ENCODE measurements at places on chromosomes 13 and 19. TPM values are rescaled to one million over a fixed set of nuclear protein-coding genes. Genes with fewer than 3 reads are reported as not detected.

DNA sequence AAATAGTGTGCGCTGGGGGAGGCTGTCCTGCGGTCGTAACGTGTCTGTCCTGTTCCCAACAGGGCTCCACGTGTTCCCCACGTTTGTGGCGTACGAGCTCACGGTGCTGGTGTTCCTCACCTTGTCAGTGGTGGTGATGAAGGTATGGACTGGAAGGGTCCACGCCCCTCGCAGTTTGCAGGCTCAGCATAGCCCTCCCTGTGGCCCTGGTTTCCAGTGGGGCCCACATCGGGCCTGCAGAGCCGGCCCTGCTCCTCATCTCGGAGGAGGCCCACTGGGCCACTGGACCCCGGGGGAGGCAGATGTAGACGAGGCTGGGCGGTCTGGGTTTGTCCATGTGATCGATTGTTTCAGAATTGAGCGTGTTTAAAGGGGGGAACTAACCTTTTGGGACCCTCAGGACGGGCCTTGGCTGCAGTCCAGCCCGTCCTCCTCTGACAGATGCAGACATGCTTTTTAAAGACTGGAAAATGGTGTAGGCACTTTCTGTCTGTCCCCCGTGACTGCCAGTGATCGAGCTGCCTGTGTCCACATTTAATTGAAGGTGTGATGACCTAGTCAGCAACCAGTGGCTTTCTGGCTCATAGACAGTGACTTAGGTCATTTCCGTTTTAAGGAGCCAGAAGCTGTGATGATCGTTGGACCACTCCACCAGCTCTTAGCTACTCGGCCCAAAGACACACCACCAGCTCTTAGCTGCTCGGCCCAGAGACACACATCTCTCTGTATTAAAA, 37.1 kb upstream of the TFDP1 start:
- no peaks in the 10 kb centered on the region for H3K36me3 ChIP-seq
- H3K27me3 ChIP-seq = no peaks in the 10 kb centered on the region
- H3K27ac ChIP-seq = peak overlapping the region; percentile 61
- H3K4me1 ChIP-seq = peaks cover 9% of the 10 kb centered on the region
- no peak for DNase-seq
- no peak overlapping the region for H3K4me3 ChIP-seq

DNA sequence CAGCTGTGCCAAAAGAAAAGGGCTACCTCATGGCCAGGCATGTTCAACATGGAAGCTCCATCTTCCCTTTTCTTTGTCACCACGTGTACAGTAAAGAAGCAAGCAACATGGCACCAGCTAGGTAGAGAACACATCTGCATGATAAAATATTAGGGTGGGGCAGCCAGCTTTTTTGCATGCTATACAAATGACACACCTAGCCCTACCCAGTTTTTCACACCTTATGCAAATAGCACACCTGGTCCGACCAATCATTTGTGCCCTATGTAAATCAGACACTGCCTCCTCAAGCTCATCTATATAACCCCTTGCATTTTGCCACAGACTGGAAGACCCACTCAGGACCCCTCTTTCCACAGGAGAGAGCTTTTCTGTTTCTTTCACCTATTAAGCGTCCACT, 85.5 kb downstream of the STOML3 start:
- no peaks in the 10 kb centered on the region for H3K4me1 ChIP-seq
- H3K27ac ChIP-seq = no peak overlapping the region
- DNase-seq = no peak
- no peak overlapping the region for H3K4me3 ChIP-seq
- H3K27me3 ChIP-seq = no peaks in the 10 kb centered on the region

UBE2M gene
- total RNA-seq = 28.5 TPM

DNA sequence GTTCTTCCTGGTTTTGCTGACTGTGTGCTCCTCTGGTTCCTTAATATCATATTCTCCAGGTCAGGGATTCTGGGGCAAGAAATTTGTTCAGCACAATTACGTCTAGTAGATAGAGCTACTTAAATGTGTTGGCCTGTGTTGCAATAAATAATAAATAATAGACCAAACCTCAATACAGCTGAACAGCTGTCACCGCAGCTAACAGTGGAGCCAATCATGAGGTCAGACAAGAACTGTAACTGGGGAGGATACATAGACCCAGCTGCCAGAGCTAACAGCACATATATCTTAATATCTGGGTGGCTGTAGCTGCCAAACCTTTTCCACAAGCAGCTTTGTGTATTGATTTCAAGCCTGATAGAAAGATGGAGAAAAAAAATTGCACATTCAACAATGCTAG, 1596.3 kb upstream of the PCDH20 start:
- H3K36me3 ChIP-seq = no peaks in the 10 kb centered on the region
- H3K27ac ChIP-seq = no peak overlapping the region
- no peak overlapping the region for H3K4me3 ChIP-seq
- DNase-seq = no peak

GRCh38 chr19:632579-633067, 714 bp downstream of the POLRMT start:
- DNase-seq = peak; percentile 20
- peaks cover 3% of the 10 kb centered on the region for H3K36me3 ChIP-seq
- peaks cover 21% of the 10 kb centered on the region for H3K4me1 ChIP-seq
- peak overlapping the region; percentile 22 for H3K4me3 ChIP-seq
- no peak overlapping the region for H3K27ac ChIP-seq

CD70 gene
- total RNA-seq = 0.73 TPM

CGB1 gene
- total RNA-seq = not detected

DNA sequence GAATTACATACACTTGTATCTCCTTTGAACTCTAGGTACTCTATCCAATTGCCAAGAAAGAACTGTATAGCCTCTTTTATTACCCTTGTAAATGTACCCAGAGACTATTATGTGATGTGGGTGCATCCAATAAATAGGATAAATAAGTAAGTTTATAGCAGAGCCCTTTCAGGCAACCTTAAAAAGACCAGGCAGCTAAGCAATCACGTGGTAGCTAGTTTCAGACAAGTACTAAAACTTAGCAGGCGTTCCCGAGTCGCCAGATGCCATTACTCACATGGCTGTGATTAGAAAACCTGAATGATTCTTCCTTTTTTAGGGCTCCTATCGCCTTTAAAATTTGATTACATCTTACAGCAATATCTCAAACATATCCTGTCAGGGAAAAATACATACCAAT, 1303.0 kb downstream of the EFNB2 start:
- H3K4me1 ChIP-seq = no peaks in the 10 kb centered on the region
- H3K4me3 ChIP-seq = no peak overlapping the region
- no peak overlapping the region for H3K27ac ChIP-seq
- DNase-seq = no peak
- no peaks in the 10 kb centered on the region for H3K36me3 ChIP-seq

DNA sequence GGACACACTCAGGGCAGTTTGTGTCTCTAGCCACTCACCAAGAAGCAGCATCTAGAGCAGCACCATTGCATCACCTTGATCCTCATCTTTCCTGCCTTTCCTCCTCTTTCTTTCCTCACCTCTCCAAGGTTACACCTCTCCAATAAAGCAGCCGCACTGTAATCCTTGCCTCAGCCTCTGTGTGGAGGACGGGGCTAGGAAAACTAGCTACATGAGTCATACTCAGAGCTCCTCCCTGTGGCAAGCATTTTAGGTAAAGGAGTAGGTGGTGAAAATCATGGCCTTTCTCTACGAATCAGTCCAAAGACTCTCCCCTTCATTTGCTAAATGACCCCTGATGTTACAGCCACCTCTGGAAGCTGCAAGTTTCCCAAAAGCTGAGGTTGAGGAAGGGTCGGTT, 108.9 kb downstream of the DNAJC15 start:
- H3K36me3 ChIP-seq = no peaks in the 10 kb centered on the region
- no peaks in the 10 kb centered on the region for H3K4me1 ChIP-seq
- no peaks in the 10 kb centered on the region for H3K27me3 ChIP-seq
- peak; percentile 29 for DNase-seq

DNA sequence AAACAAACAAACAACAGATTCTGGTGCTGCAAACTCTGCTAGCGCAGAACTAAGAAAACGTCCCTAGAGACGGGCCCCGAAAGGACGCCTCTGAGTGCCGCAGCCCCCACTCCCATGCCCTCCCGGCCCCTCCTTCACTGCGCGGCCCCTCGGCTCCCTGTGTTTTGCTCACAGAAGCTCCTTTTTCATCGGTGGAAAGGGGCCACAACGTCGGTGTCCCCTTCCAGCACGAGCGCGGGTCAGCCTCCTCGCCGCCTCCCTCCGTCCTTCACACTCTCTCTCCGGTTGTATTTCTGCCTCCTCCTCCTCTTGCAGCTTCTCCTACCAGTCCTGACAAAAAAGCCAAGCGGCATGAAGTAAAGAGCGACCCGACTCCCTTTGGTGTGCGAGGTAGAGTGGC, 14.8 kb upstream of the F7 start:
- H3K27ac ChIP-seq = no peak overlapping the region
- peaks cover 14% of the 10 kb centered on the region for H3K36me3 ChIP-seq
- no peaks in the 10 kb centered on the region for H3K4me1 ChIP-seq
- no peak overlapping the region for H3K4me3 ChIP-seq

SLC15A1 gene
- not detected for total RNA-seq

DNA sequence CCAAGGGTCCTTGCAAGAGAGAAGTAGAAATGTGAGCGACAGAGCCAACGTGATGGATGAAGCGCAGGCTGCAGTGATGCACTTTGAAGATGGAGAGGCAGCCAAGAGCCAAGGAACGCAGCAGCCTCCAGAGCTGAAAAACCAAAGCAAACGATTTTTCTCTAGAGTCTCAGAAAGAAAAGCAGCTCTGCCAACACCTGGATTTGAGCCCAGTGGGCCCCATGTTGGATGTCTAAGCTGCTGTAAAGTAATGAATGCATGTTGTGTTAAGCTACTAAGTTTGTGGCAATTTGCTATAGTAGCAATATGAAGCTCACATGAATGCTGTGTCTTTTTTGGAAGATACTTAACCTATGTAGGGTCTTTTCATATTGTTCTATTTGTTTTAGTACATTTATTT, 894.3 kb downstream of the EFNB2 start:
- H3K27ac ChIP-seq = no peak overlapping the region
- no peaks in the 10 kb centered on the region for H3K4me1 ChIP-seq
- no peaks in the 10 kb centered on the region for H3K27me3 ChIP-seq
- DNase-seq = peak; percentile 44

All from thyroid gland (tissue), 4 donors.